ENCODE measurements at places on chromosomes 3 and 15.

GRCh38 chr3:71916747-71917369, 131.9 kb upstream of the PROK2 start:
- DNase-seq: no peak

GRCh38 chr15:68691705-68692104, 112.9 kb downstream of the CORO2B start:
- DNase-seq: peak; percentile 25

GRCh38 chr3:163327086-163327485, 1751.2 kb downstream of the SI start:
- no peak for DNase-seq

DNA sequence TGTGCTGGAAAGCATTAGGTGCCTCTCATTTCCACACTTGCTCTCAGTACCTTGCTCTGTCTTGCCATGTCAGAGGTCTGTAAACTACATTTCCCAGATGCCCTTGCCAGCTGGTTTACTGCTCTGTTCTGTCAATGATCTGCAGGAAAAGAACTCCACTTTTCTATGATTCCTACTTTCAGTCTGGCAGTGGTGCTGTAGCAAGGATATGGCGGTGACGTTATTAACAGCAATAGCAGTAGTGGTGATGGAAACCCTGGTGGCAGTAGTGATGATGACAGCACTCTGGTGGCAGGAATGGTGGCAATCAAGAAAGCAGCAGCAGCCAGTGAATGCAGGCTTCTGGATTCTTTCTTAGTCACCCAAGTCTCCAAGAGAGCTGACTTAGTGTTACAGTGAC, 665.2 kb downstream of the DIPK2A start:
- no peak for DNase-seq

DNA sequence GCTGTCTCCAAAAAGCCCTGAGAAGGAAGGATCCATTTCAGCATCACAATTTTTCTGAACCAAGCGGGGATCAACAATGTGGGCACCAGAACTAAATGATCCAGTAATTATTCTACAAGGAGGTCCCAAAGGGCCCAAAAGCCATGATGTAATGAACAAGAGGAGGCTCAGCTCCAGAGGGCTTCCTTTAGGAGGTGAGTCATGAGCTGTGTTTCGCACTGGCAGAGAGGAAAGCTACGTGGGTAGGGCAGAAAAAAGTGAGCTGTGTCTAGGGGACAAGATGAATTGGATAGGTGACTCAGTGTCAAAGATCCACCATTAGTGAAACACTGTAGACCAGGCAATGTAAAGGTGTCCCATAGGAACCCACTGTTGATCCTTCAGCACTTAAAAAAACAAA, 113.4 kb downstream of the RORA start:
- no peak for DNase-seq

GRCh38 chr3:4561661-4562060, 68.5 kb downstream of the ITPR1 start:
- DNase-seq: no peak

DNA sequence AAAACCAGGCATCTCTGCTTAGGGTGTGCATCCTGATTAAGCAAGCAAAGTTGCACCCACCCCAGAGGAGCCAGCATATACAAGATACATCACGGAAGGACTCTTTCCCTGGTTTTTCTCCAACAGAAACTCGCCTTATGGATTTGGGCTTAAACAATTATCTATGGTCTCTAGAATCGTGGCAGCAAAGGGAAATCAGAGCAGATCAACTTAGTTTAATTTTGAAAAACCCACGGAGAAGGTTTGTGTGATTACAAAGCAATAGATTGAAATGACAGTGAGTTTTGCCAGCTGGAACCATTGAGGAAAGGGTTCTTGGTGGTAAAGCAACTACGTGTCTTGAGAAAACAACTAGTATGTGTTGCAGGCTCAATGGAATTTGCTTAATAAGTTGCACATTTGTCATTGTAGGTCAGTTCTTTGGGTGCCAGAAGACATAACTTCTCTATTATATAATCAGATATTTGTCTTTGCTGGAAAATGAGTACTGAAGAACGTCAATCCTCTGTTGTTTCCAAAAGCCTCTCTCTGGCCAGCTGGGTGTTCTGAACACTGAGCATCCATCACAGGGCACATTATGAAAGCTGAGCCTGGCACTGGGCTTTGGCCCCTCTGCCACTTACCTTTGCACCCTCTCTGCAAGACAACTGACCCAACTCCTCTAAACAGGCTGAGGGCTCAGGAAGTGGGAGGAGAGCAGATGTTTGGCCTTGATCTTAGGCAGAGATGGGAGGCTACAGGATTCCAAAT, 75.7 kb upstream of the FBN1 start:
- DNase-seq: no peak

GRCh38 chr15:70582143-70582945, 181.0 kb downstream of the UACA start:
- no peak for DNase-seq

GRCh38 chr15:68525815-68526214, 53.0 kb upstream of the CORO2B start:
- DNase-seq: no peak

DNA sequence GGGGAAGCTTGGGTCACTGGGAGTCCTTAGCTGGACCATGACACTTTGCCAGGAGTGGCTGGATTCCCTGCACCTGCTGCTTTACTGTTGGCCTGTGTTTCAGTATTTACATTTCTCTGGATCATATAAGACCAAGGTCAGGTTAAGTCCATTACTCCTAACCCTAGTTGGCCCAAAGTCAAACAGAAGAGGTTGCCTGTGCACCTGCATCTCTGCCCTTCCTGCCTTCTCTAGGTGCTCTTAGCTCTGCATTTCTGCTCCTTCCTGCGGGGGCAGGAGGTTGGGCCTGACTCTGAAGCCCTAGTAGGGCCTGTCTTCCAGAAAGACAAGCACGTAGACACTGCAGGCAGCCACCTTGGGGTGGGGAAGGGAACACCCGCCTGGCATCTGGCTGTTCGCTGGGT, 124.3 kb downstream of the RPLP1 start:
- DNase-seq: no peak

GRCh38 chr3:56318891-56319290, 149.4 kb downstream of the ERC2 start:
- DNase-seq: no peak
